ENCODE measurements at places on chromosomes 16 and 17. TPM values are rescaled to one million over a fixed set of nuclear protein-coding genes. Genes with fewer than 3 reads are reported as not detected.

The CA7 gene
- not detected for polyA plus RNA-seq

DNA sequence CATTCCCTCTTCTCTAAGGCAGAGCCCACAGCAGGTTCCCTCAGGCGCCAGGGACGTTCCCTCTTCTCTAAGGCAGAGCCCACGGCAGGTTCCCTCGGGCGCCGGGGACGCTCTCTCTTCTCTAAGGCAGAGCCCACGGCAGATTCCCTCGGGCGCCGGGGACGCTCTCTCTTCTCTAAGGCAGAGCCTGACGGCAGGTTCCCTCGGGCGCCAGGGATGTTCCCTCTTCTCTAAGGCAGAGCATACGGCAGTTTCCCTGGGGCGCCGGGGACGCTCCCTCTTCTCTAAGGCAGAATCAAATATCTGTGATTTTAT lies 24.3 kb downstream of the ACSF3 start:
- no peak for DNase-seq

GRCh38 chr17:13590441-13590840 lies 11.3 kb downstream of the HS3ST3A1 start:
- no peak for DNase-seq

The TBC1D26 gene
- not detected for polyA plus RNA-seq

Data from right cardiac atrium (tissue), 5 donors.